NK-92 treated with Interleukin-12 subunit alpha and Interleukin-12 subunit beta, amount 100 ng/mL, for 24 hours (cell line): ENCODE measurements at places on chromosomes 5 and 9.

DNA sequence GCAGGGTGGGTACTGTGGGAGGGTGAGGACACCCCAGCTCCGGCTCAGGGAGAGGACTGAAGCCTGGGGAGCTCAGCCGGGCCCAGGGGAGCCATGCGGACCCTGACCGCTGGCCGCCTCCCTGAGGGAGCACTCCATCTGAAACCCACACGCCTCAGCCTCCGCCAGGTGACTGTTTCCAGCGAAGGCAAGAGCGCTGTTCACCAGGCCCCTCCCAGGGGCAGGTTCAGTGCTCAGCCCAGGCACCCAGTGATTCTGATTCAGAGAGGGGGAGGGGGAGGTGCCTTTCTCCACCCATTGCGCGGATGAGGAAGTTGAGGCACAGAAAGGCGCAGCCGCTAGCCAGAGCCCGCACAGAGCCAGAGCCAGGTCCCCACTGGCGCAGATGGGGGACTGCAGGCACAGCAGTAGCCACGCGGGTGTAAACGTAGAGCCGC is 27.0 kb downstream of the ADGRD2 start:
- no peak for DNase-seq

DNA sequence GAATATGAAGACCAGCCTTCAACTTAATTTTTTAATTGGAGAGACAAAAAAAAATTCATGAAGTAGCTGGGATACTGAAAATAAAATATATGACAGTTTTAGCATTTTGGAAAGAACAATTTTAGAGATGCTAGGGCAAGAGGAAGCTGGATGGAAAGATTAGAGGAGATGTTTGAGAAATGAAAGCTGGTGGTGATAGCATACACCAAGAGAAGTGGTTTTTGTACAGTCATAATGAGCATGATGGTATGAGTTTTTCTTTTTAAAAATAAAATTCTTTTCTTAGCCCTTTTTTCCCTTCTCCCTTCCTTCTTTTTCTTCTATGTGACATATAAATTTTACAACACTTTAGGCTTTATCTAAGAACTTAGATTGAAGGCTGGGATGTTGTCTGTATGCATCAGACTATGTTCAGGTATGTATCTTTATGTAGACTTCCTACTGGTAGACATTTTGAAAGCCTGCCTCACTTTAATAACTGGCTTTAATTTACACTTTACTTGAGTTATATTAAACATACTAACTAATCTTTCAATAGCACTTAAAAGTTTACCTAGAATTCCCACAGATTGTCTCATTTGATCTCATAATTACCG is 522.5 kb downstream of the TLE4 start:
- no peak for DNase-seq

GRCh38 chr9:109010746-109011145 is 2.6 kb downstream of the CTNNAL1 start:
- peak; percentile 40 for DNase-seq

GRCh38 chr5:168430296-168430695 is 56.0 kb upstream of the RARS1 start:
- DNase-seq = no peak

DNA sequence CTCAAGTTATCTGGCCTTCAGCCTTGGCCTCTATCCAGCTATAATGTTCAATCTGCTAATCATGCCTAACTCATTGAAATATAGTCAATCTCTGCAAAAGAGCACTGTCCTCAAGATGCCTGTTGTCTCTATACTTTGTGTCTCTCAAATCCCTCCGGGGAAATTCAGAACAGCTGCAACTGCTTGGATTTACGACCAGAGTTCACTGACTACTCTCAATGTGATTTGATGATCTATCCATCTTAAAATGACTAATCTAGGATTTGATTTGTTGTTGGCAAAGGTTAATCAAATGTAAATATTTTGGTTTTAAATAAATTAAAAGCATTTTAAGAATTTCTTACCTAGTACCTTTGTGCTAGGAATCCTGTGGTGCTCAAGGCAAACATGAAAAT is 40.9 kb downstream of the SVEP1 start:
- DNase-seq = no peak

- DNase-seq = no peak
Observed at GRCh38 chr5:54463713-54464112, 8.2 kb downstream of the HSPB3 start.

DNA sequence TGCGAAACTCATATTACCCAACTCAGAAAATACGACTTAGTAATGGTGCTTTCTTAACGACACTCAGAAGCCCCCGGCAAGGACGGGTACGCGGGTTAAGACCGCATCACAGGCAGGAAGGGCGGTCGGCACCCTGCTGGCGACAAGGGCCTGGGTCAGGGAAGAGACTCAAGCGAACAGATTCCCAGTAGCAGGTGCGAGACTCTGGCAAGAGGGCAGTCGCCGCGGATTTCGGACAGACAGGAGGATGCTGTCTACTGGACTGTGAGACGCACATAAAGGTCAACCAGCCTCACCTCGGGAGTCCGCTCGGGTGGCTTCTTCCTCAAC is 398 bp downstream of the RAPGEF6 start:
- DNase-seq = peak; percentile 63

DNA sequence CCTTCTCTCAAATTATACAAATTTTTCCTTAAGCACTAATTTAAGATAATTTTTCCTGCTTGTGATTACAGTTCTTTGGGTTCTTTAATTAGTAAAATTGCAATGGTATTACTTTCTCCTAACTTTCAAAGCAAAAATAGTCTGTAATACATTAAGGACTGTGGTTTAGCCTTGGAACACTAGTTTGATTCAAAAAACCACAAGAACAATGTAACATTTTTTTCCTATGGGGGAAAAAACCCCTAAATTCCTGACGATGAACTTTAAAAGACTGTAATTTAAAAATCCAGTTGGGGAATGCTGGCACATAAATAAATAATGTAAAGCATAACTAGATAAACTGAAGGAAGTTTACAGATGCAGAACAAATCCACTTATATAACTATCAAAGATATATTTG is 65.3 kb downstream of the CDC14B start:
- no peak for DNase-seq

DNA sequence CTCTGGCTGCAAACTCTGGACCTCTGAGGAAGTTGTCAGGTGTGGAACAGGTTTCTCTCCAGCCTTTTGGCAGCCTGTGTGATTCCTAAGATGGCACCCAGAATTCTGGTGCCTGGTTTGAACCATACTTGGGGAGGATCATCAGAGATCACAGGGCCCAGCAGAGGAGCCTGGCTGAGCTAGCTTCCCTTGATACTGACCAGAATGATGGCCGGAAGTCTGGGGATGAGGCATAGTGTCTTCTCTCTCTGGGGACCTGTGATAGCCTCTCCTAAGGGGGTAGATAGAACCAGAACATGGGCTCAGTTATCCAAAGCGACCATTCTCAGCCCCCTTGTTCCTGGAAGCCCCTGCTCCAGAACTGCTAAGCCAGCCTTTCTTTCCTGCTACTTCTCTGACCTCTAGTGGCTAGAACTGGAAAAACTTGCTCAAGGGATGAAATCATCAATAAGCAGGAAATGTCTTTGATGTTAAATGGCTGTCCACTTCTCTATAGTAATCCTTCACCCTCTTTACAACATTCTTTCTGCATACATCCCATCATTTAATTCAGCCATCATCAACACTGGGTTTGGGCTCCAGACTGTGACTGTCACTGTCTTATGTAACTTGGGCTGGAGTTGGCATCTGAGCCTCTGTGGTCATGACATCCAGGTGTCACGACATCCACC is 55.1 kb downstream of the C9orf152 start:
- DNase-seq = no peak

GRCh38 chr5:179115845-179116524 is 55.8 kb downstream of the ZNF354C start:
- DNase-seq = no peak

DNA sequence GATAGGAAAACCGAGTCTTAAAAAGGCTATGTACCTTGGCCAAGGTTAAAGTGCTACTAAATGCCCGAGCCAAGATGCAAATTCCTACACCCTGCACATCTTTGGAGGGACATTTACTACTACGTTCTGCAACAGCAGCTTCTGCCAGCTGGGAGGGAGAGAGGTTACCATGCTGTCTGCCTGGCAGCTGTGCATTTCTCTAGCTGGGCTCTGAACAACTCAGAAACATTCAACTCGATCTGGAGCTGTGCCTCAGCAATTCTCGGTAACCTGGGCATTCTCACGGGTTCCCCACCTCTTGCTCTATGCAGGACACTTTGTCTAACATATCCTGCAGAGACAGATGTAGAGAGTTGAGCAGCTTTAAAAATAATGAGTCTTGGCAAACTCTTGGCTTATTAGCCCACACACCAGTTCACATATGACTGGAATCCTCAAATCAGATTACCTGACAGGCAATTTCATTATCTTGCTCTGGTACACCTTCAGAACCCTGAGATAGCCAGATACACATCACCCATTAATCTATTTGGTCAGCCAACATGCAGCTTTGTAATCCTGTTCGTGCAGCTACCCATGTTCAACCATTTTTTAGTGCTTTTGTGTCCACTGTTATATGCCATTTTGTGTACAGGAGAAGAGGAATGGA is 115.8 kb downstream of the EFNA5 start:
- no peak for DNase-seq

DNA sequence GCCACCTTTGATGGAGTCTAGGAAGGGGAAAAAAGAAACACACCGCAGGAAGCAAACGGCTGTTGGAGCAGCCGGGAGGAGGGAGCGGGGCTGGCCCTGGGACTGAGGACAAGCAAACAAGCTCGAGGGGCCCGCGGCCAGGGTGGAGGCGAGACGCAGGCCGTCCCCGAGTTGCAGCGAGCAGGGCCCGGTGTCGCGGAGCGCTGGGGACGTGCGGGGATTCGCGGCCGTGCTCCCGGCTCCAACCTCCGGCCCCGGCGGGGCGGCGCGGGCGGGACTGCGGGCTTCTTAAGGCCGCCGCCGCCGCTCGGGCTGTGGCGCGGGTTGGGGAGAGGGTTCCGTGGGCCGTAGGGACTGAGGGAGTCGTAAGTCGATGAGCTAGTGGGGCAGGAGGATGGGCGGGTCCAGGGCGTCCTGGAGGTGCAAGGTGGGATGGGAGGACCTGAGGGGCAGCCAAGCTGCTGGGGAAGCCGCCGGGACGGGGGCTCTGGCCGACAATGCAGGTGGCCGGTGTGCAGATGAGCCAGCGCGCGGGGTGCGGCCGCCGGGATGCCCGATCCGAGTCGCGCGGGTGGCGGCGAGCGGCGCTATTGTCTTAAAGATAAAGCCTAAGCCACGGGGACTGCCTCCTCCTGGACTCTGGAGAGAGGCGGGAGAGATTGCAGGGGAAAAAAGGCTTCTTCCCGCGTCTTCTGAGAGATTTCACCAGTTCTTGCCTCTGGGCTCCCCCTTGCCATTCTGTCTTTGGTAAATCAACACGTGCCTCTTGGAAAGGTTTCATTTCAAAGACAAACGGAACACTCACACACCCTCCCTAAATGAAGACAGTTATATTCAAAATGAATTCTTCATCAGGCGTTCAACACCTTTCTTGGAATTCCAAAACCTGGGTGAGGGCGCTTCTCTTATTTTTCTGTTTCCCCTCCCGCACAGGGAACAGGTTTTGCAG is 1.6 kb upstream of the HAPLN1 start:
- no peak for DNase-seq

- DNase-seq = no peak
Observed at GRCh38 chr5:53983568-53984460, 326.6 kb downstream of the ARL15 start.

DNA sequence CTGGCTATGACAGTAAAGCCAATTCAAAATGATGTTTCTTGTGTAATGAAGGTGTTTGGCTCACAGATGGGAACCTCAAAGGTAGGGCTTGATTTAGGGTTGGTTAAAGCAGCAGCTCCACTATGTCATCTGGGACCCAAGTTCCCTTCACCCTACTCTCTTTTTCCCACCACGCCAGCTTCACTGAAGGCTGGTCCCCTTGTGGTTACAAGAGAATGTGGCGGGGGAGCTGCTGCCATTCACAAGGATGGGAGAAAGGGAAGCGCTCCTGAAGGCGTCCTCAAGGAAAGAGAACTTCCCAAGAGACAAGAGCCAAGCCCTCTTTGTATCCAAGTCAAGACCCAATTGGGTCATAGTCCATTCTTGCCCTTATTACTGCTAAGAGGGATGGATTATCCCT is 72.7 kb downstream of the NTRK2 start:
- no peak for DNase-seq

GRCh38 chr5:40386289-40386688 is 293.4 kb upstream of the PTGER4 start:
- peak; percentile 48 for DNase-seq

GRCh38 chr9:126055381-126055985 is 271.1 kb upstream of the MVB12B start:
- DNase-seq = no peak

DNA sequence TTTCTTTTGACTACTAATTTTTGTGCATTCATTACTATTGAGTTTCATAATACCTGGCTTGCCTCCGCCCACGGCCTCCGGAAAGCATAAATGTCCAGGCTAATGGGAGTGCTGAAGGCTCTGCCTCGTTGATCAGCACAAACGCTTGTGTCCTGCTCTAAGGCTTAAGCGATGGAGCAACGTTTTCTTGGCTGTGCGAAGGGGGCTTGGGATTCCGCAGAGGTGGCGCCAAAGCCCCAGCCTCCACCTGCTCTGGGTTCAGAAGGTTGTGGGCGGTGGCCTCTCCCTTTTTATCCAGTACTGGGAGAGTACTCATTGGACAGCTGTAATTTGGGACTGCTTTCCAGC is 19.7 kb downstream of the ANXA2R start:
- no peak for DNase-seq

DNA sequence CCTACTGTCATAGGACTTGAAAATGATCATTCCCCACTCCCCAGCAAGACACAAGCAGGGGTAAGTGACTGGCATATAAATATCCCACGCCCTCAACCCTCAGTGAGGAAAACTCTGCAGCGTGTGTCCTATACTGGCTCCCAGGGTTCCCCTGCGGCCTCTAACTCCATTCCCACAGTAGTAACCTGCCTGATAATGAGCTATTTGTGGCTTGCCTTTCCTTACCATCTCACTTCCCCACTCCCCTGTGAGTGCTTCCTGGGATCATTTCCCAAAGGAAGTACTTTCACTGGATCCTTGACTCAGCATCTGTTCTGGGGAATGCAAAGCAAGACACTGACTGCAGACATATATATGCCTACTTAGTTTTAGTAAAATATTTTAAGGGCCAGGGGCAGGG is 14.3 kb downstream of the CDC14B start:
- no peak for DNase-seq

DNA sequence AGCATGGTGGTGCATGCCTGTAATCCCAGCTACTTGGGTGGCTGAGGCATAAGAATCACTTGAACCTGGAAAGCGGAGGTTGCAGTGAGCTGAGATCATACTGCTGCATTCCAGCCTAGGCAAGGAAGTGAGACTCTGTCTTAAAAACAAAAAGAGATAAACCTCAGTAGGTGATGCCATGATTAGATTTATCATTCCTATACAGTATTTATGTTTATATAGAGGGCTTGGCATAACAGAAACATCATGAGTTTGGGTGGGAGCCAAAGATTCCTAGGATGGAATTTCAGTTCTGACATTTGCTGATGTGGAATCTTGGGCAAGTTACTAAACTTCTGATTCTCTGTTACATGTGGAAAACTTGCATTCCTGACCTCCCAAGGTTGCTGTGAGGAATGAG is 22.3 kb downstream of the RFK start:
- DNase-seq = no peak

- DNase-seq = no peak
Observed at GRCh38 chr9:14500705-14501104, 186.8 kb upstream of the NFIB start.

GRCh38 chr5:143775258-143775657 is 36.7 kb upstream of the HMHB1 start:
- peak; percentile 6 for DNase-seq
